ENCODE measurements at places on chromosomes 7 and 10.

- no peak for DNase-seq
Measured at GRCh38 chr7:33539198-33539597, 366.1 kb upstream of the BMPER start.

DNA sequence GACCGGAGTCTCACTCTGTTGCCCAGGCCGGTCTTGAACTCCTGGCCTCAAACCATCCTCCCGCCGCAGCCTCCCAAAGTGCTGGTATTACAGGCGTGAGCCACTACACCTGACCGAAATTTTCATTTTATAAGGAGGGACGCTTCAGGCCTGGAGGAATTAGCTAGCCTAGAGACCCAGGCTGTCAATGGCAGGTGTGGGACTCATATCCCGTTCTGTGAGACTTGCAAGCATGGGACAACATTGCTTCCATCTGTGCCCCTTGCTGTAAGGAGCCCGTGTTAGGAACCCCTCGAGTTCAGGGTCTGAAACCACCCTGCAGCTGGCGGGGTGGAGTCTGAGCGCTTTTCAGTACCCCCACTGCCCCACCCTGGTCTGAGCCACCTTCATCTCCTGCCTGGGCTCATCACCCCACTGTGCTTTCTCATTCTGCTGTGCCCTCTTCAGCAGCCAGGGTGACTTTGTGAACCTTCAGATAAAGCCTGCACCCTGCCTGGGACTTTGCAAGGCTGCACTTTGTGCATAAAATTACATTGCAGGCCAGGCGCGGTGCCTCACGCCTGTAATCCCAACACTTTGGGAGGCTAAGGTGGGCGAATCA lies 1.3 kb upstream of the DAGLB start:
- DNase-seq: no peak

GRCh38 chr10:53726921-53727320 lies 954.3 kb upstream of the MBL2 start:
- no peak for DNase-seq

GRCh38 chr10:84762754-84763394 lies 434.5 kb downstream of the CCSER2 start:
- no peak for DNase-seq

- DNase-seq: no peak
Measured at GRCh38 chr7:106641416-106641815, 19.5 kb downstream of the CCDC71L start.

- no peak for DNase-seq
Measured at GRCh38 chr7:5671046-5671445, 110.4 kb downstream of the RNF216 start.

GRCh38 chr7:29564496-29565223 lies 1.0 kb downstream of the PRR15 start:
- DNase-seq: no peak

- DNase-seq: no peak
Measured at GRCh38 chr7:11239316-11239715, 265.6 kb downstream of the PHF14 start.

- DNase-seq: no peak
Measured at GRCh38 chr7:1777122-1777521, 107.0 kb downstream of the ELFN1 start.

- no peak for DNase-seq
Measured at GRCh38 chr7:139651308-139651707, 126.5 kb downstream of the HIPK2 start.

GRCh38 chr7:10707519-10707918 lies 266.2 kb upstream of the PHF14 start:
- no peak for DNase-seq

DNA sequence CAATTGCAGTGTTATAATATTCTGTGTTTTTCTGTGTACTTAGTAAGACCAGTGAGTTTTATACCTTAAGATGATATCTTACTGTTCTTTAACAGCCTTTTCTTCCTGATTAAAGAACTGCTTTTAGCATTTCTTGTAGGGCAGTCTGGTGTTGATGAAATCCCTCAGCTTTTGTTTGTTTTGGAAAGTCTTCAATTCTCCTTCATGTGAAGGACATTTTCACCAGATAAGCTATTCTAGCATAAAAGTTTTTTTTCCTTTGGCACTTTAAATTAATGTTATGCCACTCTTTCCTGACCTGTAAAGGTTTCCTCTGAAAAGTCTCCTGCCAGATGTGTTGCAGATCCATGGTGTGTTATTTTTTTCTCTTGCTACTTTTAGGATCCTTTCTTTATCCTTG lies 1059.8 kb downstream of the LRMDA start:
- DNase-seq: no peak

DNA sequence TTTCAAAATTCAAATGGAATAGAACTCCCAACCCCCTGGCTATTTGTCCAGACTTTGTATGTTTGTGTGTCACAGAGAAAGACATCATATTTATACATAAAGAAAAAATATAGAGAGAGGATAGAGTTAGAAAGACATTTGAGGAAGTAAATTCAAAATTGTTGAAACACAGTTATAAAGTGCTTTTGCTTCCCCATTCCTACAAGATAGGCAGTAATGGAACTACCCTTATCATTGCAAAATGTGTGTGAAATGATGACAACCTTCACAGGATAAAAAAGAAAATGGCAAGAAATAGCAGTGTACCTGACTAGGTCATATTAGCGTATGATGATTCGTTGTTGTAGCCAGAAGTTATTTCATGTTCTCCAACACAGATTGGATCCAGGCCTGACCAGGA lies 63.1 kb downstream of the FZD1 start:
- DNase-seq: no peak

DNA sequence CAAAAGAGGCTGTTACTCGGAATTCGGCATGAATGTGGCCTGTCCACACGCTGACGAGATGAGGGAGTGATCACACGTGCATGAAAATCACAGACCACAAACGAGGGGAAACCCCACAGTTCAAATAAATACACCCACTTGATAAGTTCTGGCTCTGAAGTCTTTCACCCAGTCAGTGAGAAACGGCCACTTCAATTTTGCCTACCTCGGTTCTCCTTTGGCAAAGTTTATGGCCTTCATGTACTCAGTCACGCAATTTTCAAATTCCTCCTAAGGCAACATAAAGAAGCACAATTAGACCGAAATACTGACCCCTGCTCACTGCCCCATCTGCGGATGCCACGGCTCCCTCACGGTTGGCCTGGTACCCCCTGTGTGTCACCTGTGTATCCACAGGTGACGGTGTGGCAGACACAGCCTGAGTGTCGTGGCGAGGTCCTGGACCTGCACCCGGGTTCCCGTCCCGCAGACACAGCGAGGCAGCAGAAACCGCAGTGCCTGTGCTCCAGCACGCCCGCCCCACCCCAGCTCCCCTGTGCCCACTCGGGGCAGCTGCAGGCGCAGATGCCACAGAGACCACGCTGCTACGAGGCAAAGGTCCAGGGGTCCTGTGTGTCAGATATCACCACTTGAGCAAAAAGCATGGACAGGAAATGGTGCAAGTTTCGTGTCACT lies 1.4 kb downstream of the CFAP46 start:
- no peak for DNase-seq

- DNase-seq: no peak
Measured at GRCh38 chr7:82810558-82811259, 352.0 kb downstream of the PCLO start.

- no peak for DNase-seq
Measured at GRCh38 chr7:105022458-105022857, 8.5 kb downstream of the KMT2E start.

GRCh38 chr7:57821438-57822382 lies 371.7 kb downstream of the ZNF716 start:
- no peak for DNase-seq

- no peak for DNase-seq
Measured at GRCh38 chr7:44211126-44211675, 10.4 kb downstream of the YKT6 start.

DNA sequence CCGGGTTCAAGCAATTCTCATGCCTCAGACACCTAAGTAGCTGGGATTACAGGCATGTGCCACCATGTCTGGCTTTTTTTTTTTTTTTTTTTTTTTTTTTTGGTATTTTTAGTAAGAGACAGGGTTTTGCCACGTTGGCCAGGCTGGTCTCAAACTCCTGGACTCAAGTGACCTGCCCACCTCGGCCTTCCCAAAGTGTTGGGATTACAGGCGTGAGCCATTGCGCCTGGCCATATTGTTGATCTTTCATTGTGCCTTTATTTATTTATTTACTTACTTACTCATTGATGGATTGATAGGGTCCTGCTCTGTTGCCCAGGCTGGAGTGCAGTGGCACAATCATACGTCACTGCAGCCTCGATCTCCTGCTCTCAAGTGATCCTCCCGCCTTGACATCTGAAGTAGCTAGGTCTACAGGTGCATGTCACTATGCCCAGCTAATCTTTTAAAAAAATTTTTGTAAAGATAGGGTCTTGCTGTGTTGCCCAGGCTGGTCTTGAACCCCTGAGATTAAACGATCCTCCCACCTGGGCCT lies 30.4 kb downstream of the SVIL start:
- no peak for DNase-seq

- no peak for DNase-seq
Measured at GRCh38 chr7:121301446-121302213, 27.2 kb upstream of the WNT16 start.

DNA sequence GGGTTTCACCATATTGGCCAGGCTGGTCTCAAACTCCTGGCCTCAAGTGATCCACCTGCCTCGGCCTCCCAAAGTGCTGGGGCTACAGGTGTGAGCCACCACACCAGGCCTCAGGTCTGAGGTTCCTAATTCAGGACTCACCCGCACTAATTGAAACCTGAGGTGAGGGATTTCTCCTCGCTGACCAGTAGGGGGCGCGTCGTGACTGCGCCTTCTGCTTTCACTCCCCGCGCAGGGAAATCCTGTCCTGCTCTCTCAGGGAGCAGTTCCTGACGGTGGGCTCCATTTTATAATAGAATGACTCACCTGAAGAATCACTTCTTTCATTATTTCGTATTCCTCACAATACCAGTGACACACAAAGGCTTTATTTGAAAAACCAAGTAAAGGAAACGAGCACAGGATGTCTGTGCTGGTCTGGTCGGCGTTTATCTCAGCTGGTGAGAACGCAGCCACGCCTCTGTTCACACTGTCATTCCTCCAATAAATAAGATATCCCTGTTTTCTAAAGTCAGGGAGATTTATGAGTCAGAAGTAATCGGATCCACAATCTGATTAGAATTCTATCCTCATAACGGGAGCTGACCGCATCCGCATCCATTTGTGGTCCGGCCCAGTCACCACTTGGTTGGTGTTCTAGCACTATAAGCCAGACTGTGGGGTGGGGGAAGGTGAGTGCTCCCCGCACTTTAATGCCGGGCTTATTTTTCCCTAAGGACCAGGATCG lies 35.4 kb downstream of the BAG3 start:
- peak; percentile 81 for DNase-seq

- no peak for DNase-seq
Measured at GRCh38 chr10:46025406-46025805, 5.0 kb downstream of the NCOA4 start.

DNA sequence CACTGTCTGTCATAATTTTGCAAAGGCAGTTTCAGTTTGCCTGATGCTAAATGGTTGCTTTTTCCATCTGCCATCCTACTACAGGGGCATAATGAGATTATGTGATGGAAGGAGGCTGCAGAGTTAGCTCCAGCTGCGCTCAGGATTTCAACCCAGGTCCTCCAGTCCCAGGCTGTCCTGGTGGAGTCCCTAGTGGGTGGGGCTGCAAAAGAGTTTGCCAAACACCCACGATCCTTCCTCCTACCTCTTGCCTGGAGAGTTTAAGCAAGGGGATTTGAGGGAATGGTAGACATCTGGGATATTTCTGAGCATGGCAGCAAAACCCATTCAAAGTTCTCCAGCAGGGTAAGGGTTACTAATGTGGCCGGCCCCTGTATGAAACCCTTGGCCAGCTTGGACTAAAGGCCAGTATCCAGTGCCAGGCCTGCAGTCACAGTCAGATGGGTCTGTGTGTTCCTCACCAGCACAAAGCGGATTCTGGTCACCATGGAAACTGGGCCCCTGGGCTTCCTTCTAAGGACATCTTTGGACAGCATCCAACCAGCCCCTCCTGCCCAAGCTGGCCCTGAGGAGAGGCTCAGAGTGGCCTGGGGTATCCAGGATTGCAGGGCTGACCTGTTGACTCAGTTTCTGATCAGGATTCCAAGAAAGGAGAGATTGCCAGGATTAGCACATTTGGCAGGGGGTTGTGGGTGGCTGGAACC lies 42.7 kb upstream of the CHST3 start:
- no peak for DNase-seq

GRCh38 chr7:90246171-90246570 lies 1.2 kb downstream of the CFAP69 start:
- DNase-seq: no peak

DNA sequence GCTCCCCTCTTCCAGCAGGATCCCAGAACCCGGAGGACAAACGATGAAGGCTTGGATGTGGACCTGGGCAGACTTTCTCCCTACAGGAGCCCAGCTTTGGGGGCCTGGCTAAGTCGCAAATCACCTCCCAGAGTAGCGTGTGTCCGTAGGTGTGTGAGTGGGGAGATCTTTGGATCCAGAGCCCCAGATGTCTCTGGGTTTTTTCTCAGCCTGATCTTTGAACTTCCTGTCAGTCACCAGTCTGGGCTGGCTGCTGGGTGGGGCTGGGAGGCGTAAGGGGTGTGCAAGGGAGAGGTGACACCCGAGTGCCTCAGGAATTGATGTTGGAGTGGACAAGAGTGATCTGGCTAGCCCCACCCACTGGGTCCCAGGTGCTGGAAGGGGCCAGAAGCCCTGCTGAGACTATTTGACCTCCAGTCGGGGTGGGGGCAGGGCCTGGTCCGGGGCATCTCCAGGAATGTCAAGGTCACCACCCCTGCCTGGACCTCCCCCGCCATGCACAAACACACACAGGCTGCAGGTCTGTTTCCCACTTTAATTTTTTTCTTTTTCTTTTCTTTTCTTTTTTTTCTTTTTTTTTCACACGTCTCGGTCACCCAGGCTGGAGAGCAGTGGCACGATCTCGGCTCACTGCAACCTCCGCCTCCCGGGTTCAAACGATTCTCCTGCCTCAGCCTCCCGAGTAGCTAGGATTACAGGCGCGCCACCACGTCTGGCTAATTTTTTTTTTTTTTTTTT lies at the start of gene MOGAT3:
Gene MOGAT3, minus strand, starts transcription at position 175 of the 738 bp plus-strand sequence. CDS start 182 bp downstream, outside the sequence.
- no peak for DNase-seq

DNA sequence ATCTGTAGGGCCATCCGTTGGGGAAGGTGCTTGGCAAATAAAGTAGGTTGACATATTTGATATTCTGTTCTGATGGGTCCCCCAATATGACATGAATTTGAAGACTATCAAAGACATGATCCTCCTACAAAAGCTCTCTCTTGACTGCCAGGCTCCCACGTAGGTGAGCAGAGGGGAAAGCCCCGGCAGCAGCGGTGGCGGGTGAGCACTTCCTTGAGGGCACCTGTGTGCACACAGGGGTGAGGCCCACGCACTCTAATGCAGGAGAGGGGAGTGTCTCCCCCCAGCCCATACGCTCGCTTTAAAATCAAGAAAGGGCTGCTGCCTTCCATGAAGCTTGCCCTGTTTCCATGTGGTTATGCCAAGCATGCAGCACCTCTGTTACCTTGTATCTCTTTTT lies 100.4 kb downstream of the TAX1BP1 start:
- DNase-seq: no peak

GRCh38 chr10:22643775-22644174 lies 70.6 kb downstream of the PIP4K2A start:
- DNase-seq: no peak

GRCh38 chr7:45114926-45115325 lies 3.4 kb upstream of the TBRG4 start:
- DNase-seq: no peak
